ENCODE measurements at places on chromosomes 2 and 18. TPM values are rescaled to one million over a fixed set of nuclear protein-coding genes. Genes with fewer than 3 reads are reported as not detected.

DNA sequence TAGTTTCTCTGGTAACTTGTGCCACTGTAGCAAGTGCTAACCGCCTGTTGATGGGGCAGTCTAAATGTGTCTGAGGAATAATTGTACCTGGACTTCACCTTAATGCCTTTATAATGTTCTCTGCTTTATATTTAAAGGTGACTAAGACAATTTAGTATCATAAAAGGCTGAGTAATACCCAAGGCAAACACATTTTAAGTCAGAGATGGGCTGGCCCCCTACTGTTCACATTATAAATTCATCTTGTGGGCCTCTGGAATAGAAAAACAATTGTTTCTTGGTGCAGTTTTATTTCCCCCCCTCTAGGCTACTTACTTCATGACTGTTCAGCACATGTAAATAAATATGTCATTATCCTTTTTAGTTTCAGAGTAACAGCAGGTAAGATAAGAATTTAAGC lies 559.3 kb upstream of the PIK3C3 start:
- no peak for DNase-seq

GRCh38 chr2:169009865-169010579 lies 21.1 kb downstream of the ABCB11 start:
- no peak for DNase-seq

- no peak for DNase-seq
Measured at GRCh38 chr2:76640905-76641304, 881.3 kb downstream of the LRRTM4 start.

DNA sequence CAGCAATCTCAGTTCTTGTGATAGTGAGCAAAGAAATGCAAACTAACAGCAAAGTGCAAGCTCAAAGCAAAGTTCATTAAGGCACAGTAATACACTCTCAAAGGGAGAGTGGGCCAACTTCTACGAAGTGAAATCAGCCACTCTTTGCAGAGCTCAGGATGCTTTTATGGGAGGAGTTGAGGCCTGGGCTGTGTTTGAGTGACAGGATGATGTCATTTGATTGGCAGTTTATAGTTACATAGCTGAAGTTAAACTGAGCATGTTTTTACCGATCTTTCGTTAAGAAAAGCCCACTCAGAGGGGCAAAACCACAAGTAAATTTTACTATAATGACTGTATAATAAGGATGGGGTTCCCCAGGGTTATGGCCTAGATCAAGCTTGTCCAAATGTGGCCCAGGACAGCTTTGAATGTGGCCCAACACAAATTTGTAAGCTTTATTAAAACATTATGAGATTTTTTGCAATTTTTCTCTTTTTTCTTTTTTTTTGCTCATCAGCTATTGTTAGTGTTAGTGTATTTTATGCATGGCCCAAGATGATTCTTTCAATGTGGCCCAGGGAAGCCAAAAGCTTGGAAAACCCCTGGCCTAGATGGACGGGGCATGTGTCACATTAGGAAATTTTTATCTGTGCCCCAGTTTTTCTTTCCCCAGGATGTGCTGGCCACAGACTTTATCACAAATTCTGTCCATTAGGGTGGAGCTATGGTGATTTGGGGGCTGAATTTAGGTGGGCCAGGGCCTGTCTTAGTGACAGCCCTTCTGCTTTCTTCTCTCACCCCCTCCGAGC lies 8.3 kb upstream of the DNAH7 start:
- DNase-seq = no peak

GRCh38 chr2:191391171-191391570 lies 146.0 kb downstream of the MYO1B start:
- DNase-seq = no peak

- DNase-seq = no peak
Measured at GRCh38 chr2:38098421-38099098, 22.6 kb upstream of the CYP1B1 start.

DNA sequence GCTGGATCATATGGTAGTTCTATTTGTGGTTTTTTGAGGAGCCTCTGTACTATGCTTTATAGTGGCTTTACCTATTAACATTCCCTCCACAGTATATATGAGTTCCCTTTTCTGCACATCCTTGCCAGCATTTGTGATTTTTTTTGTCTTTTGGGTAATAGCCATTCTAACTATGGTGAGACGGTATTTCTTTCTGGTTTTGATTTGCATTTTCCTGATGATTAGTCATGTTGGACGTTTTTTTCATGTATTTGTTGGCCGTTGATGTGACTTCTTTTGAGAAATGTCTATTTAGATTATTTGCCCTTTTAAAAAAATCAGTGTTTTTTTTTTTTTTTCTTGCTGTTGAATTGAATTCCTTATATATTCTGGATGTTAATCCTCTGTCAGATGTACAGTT lies 31.1 kb downstream of the ACTR3 start:
- DNase-seq = no peak

Gene SNRNP27
- 35.3 TPM for total RNA-seq

Gene C2orf42
- 15.5 TPM for total RNA-seq

Gene RAB6C
- 0.50 TPM for total RNA-seq

Gene TUBA3D
- total RNA-seq = not detected

Gene PSTPIP2
- total RNA-seq = 9.6 TPM

Gene AGXT
- 0.51 TPM for total RNA-seq

All from type B pancreatic cell (in vitro differentiated cells).